H9 (cell line): ENCODE measurements at places on chromosomes 7 and 10.

GRCh38 chr7:12315049-12315448 lies 88.6 kb downstream of the VWDE start:
- DNase-seq = no peak

DNA sequence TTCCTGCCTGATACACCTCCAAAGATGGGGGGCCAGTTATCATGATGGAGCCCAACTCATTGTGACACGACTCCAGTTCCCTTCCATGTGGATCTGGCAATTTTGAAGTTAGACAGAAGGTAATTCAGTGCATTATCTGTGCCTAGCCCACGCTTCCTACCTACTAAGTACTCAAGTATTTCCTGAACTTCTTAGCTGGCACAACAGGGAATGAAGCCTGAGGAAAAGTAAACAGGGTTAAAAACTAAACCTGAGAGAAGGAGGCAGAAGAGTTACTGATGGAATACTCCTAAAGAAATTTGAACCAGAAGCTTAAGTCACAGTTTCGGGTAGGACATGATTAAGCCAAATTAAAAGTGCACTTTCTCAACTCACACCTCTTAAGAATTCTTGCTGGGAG lies 1.1 kb upstream of the SEC31B start:
- DNase-seq = no peak

GRCh38 chr7:7707806-7708205 lies 10.6 kb downstream of the RPA3 start:
- no peak for DNase-seq

- no peak for DNase-seq
These were observed 200.2 kb upstream of the PHYHIPL start for GRCh38 chr10:58976254-58976653.

- peak; percentile 25 for DNase-seq
These were observed 7.3 kb upstream of the ELFN1 start for GRCh38 chr7:1662767-1663166.

DNA sequence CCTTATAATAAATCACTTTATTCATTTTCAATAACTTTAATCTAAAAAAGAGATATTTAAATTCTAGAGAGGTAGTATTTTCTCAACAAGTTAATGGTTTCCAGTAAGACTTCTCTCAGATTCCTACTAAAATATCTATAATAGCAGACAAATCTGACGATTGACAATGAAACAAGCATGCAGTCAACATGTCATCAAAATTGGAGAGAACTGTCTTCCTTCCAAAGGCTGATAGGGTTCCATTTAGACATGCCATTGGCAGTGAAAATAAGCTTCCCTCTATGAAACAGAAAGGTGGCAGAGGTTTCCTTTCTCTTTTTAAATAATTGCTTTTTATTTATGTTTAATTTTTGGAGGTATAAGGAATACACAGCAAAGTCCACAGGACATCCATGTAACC lies 217.1 kb downstream of the POM121L12 start:
- no peak for DNase-seq

GRCh38 chr10:91887272-91888076 lies 21.8 kb downstream of the FGFBP3 start:
- peak; percentile 98 for DNase-seq

GRCh38 chr10:63763744-63764143 lies 242.5 kb downstream of the REEP3 start:
- no peak for DNase-seq

- no peak for DNase-seq
These were observed 1.6 kb downstream of the NCOA4 start for GRCh38 chr10:46028584-46029460.

- no peak for DNase-seq
These were observed 317.6 kb downstream of the RPS24 start for GRCh38 chr10:78351283-78351682.

GRCh38 chr7:18831419-18831818 lies 286.0 kb downstream of the TWIST1 start:
- DNase-seq = no peak

GRCh38 chr10:35300063-35300699 lies 36.1 kb upstream of the CCNY start:
- no peak for DNase-seq

DNA sequence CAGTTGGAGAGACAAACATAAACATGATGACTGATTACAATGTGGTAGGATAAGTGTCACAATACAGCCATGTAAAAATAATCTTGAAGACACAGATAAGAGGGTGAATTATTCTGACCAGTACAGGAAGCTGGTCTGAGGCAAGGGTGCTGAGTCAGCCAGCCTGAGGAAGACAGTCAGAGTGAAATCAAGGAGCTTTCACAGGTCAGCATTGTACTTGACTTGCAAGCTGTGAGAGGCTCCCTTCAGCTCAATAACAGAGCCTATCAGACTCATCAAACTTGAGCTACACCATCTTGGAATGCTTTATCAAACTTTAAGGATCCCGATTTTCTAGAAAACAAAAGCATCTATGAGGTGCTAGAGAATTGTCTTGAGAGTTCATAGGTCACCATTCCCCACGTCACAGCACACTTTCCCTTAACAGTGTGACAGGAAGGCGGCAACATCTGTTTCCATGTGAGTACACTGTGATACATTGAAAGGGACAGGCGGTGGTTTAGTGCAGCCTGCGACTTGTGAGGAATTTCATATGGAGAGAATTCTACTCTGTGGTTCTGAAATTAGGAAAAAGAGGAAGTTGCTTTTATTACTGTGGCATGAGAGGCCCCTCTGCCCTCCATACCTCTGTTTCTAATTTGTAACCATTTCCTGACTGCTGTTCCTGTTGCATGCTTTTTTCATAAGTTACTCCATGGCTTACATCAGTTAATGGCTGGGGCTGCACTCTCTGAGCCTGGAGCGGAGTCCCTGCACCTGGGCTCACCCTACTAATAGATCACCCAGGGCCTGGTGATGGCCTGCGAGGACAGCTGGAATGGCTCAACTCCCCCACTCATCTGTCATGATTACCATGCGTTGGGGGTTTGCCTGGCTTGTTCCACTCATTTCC lies 417.1 kb downstream of the SUGCT start:
- no peak for DNase-seq

- DNase-seq = no peak
These were observed 278.2 kb upstream of the IMMP2L start for GRCh38 chr7:111840528-111840927.

DNA sequence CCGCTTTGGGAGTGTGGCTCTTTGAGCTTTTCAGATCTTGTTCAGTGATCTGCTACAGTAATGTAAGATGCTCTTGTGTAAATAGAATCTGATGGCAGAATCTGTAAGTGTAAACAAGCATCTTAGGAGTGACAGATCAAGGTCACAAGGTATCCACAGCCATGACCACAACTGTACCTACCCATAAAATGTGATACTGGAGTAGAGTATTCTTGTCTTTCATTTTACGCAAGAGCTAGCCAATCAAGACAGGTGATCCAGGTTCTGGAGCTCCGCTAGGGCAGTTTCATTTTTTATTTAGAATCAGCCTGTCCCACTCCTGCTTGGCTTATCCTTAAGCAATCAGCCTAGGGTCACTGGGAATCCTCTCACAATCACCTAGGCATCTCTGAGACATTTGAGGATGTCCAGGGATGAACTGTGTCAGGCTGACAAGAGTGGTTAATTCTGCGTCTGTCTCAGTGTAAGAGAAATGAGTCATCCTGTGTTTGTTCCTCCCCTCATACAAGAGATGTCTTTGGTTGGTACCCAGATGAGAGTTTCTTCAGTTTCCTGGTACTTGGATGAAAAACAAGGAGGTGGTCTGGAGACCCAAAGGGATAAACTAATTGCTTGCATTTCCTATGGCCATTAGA lies 13.6 kb downstream of the ZNF138 start:
- no peak for DNase-seq

DNA sequence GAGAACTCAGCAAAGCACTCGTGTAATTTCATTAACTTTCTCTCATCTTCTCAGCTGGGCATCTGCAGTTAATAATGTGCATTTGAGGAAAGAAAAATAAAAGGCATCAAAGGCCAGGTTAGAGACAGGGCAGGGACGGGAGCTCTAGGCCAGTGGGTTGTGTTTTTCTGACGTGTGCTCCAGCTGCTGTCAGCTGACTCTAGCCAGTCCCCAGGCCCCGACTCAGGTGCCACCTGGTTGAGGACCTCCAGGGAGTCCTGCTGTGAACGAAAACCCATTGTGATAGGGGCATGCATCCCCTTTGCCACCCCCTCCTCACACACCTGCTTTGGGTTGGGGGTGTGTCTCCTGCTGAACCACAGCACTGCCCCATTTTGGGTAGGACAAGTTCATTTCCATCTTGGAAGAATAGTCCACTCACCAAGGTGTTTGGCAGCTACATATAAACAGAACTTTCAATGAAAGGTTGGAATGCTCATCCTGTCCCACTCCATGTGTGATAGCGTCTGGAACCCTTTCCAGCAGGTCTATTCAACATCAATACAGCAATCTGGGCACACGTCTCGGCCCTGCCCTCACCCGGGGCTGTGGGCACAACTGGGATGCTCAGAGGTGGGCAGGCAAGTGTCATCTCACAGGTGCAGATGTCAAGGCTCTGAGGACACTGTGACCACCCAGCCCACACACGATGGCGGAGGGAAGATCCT lies 146.1 kb upstream of the FAM20C start:
- no peak for DNase-seq

GRCh38 chr7:101124376-101125056 lies 2.4 kb upstream of the SERPINE1 start:
- no peak for DNase-seq

GRCh38 chr7:80324032-80324431 lies 187.8 kb downstream of the GNAT3 start:
- no peak for DNase-seq

DNA sequence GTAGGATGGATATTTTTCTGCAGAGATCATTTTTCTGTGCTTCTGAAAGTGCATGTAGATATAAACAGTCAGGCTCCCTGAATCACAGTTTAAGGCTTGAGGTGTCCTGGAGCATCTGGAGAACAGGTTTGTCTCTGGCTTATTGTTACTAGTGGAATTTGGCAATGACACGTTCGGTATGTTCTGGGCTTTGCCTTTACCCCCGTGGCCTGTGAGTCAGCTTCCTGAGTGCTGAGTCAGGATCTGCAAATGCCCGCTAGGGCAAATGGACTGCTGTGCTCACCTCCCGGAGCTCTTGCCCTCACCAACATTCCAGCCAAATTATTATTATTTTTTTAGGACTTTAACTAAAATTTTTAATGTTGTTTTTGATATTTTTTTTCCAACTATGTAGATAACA lies 192.5 kb upstream of the PRSS1 start:
- DNase-seq = peak; percentile 72

- no peak for DNase-seq
These were observed 243.9 kb downstream of the SNX10 start for GRCh38 chr7:26535483-26536007.

- DNase-seq = no peak
These were observed 1.8 kb upstream of the ATG9B start for GRCh38 chr7:151025924-151026671.

- DNase-seq = no peak
These were observed 82.0 kb upstream of the SAMD8 start for GRCh38 chr10:75029420-75029819.

GRCh38 chr7:55502858-55503440 lies 69.4 kb downstream of the VOPP1 start:
- DNase-seq = no peak

GRCh38 chr10:36779238-36779846 lies 346.1 kb upstream of the ANKRD30A start:
- peak; percentile 34 for DNase-seq

- DNase-seq = peak; percentile 41
These were observed 861 bp upstream of the TSPAN14 start for GRCh38 chr10:80453056-80453841.

DNA sequence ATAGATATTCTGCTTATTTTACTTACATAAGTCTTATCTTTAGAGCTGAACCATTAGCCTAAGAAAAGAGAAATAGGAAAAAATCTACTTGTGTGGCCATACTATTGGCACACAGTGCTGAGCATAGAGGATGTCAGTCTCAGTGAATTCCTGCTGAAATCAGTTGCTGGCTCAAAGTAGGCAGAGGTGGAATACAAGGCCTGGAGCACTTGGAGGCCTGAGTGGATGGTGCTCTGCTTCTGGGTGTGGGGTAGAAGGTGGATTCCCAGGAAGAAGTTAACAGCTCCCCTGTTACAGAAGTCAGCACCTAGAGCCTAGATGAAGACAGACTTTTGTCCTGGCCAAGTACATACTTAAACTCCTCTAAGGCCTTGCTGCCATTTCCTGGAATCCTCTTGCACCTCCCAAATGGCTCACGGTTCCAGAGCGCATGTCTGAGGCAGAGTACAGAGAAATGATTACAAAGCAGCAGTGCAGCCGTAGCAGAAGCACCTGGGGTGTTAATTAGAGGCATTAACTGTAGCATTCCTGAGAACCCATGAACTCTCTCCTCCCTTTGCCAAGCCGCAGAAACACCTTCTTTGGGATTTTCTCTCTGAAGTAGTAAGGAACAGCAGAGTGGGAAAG lies 18.0 kb upstream of the XPNPEP1 start:
- DNase-seq = no peak

DNA sequence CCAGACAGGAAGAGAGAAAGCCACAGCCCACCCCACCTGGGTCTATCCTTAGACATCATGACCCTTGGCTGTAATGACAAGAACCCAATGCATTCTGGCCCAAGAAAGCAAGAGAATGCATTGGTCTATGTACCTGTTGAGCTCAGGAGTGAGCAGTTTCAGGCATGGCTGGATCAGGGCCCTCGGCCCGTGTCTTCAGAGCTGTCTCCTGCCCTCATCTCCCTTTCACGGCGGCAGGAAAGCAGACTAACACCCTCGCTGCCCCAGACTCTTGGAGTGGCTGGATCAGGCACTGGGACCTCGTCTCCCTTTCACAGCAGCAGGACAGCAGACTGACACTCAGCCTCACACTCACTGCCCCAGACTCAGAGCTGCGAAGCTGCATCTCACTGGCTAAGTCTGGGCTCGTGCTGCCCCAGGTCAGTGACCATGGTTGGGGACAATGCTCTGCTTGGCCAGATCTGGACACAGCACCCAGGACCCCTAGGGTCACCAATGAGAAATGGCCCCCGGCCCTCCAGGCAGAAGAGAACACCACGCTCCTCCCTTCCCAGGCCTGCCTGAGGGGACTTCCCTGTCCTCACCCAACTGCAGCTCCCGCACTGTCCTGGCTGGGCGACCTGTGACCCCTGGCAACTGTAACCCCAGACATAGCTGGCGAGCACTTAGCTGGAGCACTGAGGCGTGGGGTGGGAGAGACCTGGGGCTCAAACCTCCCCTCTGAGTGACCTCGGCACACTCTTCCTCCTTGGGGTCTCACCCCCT lies 12.9 kb upstream of the PDGFA start:
- no peak for DNase-seq

- DNase-seq = no peak
These were observed 166.1 kb upstream of the NRG3 start for GRCh38 chr10:81708929-81709328.

DNA sequence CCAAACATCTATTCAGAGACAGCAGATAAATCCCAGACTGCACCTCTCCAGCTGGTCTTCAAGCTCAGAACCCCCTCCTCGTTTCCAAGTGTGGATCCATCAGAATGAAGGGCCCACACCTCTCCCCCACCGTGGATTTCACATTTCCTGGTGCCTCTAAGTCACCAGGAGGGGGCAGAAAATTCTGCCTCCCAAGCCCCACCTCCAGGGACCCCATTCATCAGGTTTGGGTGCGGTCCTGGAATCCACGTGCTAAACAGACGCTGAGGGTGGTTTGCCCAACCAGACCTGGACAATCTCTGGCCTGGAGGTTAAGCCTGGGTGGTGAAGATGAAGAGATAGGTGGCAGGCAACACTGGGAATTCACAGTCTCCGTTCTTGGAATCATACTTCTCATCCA lies 92.4 kb downstream of the WDR11 start:
- no peak for DNase-seq
